Left renal pelvis (tissue), 4 donors: ENCODE measurements at places on chromosomes 1 and 21. TPM values are rescaled to one million over a fixed set of nuclear protein-coding genes. Genes with fewer than 3 reads are reported as not detected.

SNIP1 gene
- 14.2 TPM for polyA plus RNA-seq

SPTA1 gene
- polyA plus RNA-seq: 1.4 TPM

DSCAM gene
- 0.06 TPM for polyA plus RNA-seq

FALEC gene
- polyA plus RNA-seq: 1.1 TPM

LGR6 gene
- polyA plus RNA-seq: 0.82 TPM

C1orf53 gene
- polyA plus RNA-seq: 2.3 TPM

GABRD gene
- polyA plus RNA-seq: 0.99 TPM

FCRL2 gene
- polyA plus RNA-seq: 0.18 TPM

ARPC5 gene
- polyA plus RNA-seq: 186 TPM

SEMA4A gene
- 21.6 TPM for polyA plus RNA-seq

INKA2 gene
- 3.0 TPM for polyA plus RNA-seq

GJA8 gene
- polyA plus RNA-seq: 0.56 TPM

REN gene
- 94.2 TPM for polyA plus RNA-seq

FCRLB gene
- polyA plus RNA-seq: 2.8 TPM

SLC9C2 gene
- polyA plus RNA-seq: 0.15 TPM

C21orf91 gene
- polyA plus RNA-seq: 33.6 TPM

NCF2 gene
- 3.3 TPM for polyA plus RNA-seq

RCAN3 gene
- polyA plus RNA-seq: 7.2 TPM
